Left hindlimb (tissue), 1 donor: ENCODE measurements at places on chromosomes 5 and 9.
A peak's percentile ranks its signal among the peaks of the same experiment; 100 is the strongest.

DNA sequence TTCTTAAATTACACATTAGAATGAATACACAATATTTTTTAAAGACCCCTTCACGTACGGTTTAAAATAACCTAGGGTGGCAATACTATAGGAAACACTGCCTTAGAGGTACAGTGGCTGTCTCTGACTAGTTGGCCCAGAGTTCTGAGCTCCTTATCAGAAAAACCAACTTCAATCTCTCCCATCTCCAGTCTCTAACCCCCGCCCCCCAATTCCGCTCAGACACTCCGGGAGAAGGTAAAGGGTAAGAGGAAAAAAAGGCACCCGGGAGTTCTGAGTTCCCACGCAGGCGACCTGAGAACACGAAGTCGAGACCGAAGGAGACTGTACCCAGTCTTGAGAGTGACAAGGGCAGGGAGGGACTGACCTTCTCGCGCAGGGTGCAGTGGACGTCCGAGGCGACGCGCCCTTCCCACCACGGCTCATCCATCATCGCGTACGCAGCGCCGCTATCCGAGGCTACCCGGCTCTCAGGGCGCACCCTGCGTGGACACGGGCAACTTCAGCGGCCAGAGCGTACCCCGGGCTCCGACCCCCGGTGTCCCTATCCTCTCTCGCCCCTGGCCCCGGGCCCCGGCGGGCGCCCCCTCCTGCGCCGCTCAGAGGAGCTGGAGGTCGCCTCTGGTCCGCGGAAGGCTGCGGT, 752 bp downstream of the CCNJL start:
- peak; percentile 39 for DNase-seq

- DNase-seq = no peak
These were observed 45.7 kb downstream of the SNX18 start for GRCh38 chr5:54563083-54563761.

DNA sequence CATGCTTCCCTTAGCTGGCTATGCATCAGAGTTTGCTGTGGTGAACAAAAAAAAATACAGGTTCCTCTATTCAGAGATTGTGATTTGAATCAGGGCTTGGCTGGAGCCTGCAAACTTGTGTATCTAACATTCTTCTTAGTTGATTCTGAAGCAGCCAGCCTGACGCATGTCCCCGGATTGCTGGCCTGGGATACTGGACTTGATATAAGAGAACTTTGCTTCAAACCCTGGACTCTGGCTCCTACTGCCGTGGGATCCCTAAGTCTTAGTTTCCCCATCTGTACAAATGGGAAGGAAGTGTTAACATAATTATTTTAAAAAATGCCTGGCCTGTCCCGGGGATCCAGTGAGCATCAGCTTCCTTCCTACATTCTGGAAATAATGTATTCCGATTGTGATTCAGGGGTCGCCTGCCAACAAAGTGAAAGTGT, 292.8 kb downstream of the ARHGEF28 start:
- DNase-seq = no peak

- DNase-seq = peak; percentile 42
These were observed 79.0 kb downstream of the ZNF462 start for GRCh38 chr9:106941916-106942315.

- DNase-seq = no peak
These were observed 10.8 kb upstream of the DAB2IP start for GRCh38 chr9:121640491-121641223.

DNA sequence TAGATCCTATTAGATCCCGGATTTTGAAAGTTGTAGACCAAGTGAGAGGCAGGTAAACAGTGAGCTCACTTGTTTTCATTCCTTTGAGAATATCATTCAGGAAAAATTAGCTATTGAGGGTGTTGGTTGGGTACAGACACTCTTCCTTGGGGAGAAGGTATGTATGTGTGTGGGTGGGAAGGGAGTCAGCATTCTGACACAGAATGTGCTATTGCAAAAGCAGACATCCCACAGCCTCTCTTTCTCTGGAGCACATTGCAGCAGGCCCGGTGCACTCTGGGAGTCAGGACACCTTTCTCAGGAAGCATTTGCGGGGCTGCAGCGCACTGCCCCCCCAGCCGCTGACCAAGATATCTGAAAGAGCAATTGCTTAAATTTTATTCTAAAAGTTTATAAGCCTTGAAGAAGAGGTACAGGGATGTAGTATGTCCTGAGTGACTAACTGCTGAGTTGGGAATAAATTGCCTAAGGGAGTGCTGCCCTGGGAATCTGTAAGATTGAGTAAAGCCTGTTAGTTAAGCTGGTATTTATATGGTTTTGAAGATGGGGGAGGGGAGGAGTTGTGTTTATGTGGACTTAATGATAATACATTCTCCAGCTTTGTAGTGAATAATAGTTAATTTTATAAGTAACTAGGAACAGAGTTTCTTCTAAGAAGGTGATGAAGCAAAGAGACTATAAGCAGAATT, 5.2 kb downstream of the TNFAIP8 start:
- no peak for DNase-seq

DNA sequence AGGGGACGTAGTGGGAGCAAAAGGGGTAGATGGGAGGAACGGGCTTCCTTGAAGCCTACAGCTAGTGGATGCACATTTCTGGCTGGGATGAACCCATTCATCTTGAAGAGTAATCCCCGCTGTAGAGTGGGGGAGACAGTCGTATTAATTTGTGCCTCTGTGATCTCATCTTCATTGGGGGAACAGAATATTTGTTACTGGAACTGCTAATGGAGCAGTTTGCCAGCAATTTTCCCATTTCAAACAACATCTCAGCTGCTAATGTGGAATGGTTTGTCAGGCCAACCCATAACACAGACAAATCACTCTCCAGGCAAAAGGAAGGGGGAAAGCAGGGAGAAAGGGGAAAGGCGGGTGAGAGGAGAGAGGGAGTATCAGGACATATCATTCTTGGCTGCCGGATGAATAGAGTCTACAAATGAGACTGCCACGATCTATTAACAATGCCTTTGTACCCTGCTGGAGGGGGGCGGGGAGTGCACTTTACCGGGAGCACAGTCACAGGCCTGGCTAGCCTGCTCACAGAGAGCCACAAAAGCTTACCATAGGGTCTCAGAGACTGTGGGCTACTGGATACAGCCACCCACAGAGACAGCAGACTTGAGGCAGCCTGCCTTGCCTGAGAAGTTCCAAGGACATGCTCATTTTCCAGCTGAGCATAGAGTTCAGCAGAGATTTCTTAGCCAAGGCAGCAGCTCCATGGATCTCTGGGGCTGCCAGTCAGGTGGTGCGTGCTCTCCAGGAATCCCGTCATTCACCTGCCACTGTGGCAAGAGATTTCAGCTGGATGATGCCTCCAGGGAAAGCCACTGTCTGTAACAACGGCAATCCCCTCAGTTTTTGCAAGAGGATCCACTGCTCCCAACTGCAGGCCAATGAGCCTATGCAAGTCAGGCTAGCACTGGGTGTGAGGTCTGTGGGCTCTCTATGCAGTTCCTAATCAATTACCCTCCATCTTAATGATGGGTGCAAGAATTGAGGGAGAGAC, 217.7 kb upstream of the PANK3 start:
- DNase-seq = no peak

- no peak for DNase-seq
These were observed 160.5 kb upstream of the MSX2 start for GRCh38 chr5:174563899-174564298.

GRCh38 chr5:164637931-164638521, 1132.6 kb downstream of the MAT2B start:
- no peak for DNase-seq

DNA sequence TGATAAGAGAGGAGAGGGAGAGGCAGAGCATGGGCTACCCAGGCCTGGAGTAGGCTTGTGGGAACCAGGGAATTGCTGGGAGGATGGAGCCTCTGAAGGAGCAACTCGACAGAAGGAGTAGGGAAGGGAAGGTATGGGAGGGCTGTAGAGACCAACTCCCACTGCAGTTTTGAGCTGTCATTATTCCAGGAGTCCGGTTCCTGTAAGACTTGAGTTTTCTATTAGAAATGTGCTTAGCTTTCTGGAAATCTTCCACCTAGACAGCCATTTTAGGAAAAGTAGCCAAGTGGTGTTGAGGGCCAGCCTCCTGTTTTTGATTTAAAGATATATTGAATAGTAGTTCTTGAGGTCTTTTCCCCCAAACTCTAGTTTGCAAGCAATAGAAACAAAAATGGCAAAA, 323.5 kb downstream of the LRRC70 start:
- DNase-seq = no peak

DNA sequence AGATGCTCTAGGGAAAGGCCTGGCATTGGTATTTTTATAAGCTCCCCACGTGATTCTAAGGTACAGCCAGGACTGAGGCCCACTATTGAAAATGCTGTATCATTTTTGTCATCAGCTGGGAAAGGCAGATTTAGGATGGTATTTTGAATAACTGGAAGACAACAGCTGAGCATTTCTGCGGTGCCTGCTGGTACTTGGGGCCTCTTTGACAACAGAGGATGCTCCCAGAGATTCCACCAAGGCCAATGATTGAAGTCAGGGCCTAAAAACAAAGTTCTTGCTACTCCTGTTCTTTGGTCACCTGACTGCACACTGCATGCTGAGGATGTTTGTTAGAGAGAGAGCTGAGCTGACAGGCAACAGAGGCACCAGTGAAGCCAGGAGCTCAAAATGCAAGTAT, 8.1 kb downstream of the FBLL1 start:
- DNase-seq = no peak

GRCh38 chr5:57703721-57704120, 221.1 kb upstream of the ACTBL2 start:
- no peak for DNase-seq

GRCh38 chr9:26673261-26673660, 219.3 kb downstream of the CAAP1 start:
- no peak for DNase-seq

- no peak for DNase-seq
These were observed 29.0 kb downstream of the TAS2R1 start for GRCh38 chr5:9601055-9601739.

- no peak for DNase-seq
These were observed 13.0 kb upstream of the CYFIP2 start for GRCh38 chr5:157252711-157253465.

GRCh38 chr5:59390074-59390659, 503.4 kb downstream of the PDE4D start:
- DNase-seq = no peak

GRCh38 chr9:113625486-113625885, 162.0 kb downstream of the RGS3 start:
- peak; percentile 11 for DNase-seq

GRCh38 chr9:15307523-15307841, 466 bp upstream of the TTC39B start:
- DNase-seq = no peak

DNA sequence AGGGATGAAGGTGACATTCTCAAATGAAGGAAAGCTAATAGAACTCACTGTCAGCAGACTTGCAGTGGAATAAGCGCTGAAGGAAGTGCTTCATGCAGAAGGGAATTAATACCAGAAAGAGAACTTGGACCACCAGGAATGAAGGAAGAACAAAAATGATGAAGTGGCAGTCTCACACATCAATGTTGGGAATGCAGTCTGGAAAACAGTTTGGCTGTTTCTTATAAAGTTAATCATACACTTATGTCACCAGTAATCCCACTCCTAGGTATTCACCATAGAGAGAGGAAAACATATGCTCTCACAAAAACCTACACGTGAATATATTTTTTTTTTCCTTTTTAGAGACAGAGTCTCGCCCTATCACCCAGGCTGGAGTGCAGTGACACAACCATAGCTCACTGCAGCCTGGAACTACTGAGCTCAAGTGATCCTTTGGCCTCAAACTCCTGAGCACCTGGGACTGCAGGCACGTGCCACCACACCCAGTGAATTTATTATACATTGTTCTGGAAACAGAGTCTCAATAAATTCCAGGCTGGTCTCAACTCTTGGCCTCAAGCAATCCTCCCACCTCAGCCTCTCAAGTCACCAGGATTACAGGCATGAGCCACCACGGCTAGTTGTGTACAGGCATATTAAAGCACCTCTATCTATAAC, 81.2 kb downstream of the ROR2 start:
- no peak for DNase-seq

- no peak for DNase-seq
These were observed 11.5 kb downstream of the UIMC1 start for GRCh38 chr5:176995122-176995490.

DNA sequence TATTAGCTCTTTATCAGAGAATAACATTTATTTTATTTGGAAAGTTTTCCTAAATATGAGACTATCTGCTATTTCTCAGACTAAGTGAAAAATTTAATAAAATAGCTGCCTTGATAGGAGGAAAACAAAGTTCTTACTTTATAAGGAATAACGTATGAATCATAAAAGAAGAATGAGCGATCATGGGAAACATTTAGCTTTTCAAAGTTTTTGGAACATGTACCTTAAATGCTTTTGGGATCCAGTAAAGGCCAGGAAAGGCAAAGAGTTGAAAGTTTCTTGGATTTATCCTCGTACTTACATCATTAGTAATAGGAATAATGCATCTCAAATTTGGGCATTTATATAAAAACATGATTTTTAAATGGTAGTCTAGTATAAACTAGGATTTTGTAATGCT, 19.4 kb downstream of the OGN start:
- no peak for DNase-seq

DNA sequence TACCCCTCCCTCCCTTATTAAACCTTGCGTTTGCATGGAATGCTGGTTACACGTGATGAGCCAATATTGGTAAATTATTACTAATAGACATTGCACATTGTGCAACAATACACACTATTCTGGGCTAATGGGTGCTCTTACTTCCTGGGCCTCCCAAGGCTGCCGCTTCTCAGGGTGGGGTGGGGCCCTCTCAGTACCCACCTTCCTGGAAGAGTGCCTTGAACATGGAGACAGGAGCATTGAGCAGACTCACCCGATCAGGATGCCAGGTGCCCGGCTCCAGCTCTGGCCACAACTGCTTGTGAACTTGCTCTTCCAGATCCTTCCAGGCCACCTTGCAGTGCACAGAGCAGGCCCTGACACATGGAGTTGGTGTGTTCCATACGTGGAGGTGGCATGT, 24.7 kb upstream of the CEP72 start:
- no peak for DNase-seq

- no peak for DNase-seq
These were observed 64.1 kb upstream of the HSPA9 start for GRCh38 chr5:138639326-138639725.

- DNase-seq = no peak
These were observed 79.4 kb downstream of the CAAP1 start for GRCh38 chr9:26813247-26813646.

- DNase-seq = no peak
These were observed 140.2 kb upstream of the BRINP1 start for GRCh38 chr9:119509291-119509905.

DNA sequence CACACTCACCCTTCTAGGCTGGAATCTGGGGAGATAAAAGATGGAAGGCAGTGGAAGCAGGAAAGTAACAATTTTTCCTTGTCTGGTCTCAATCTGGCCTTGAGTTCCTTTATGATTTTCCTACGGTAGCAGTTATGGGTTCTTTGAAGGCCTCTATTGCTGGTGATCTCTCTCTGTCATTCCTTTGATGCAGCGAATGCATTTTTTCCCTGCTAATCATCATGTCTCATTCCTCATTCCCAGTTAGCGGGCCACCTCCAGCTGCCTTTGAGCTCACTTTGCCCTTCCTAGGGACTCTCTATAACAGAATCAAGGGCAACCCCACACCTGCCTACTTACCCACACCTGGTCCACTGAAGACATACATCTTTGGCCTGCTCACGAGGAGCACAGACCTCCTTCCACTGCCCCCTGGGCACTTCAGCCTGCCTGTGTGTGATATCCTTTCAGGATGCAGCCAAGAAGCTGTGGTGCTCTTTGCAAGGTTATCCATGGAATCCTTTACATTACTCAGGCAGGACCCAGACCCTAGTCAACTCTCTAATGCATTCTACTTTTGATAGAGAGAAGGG, 191.7 kb downstream of the DRD1 start:
- no peak for DNase-seq
